A549 treated with RU486 at 1 μM for 4 hours (cell line): ENCODE measurements at places on chromosomes 1 and 21. TPM values are rescaled to one million over a fixed set of nuclear protein-coding genes. Genes with fewer than 3 reads are reported as not detected.

KCNN3 gene
- 0.02 to 0.08 TPM (median 0.06 TPM) in 5 replicates for total RNA-seq

NR0B2 gene
- total RNA-seq, result not detected in 5 replicates

CCDC185 gene
- 0.06 to 0.14 TPM (median 0.14 TPM) in 3 of 5 replicates, not detected in the others for total RNA-seq

AADACL4 gene
- total RNA-seq, result not detected in 5 replicates

SLC35F3 gene
- 4.1 to 5.3 TPM (median 5.1 TPM) in 5 replicates for total RNA-seq

ACOT11 gene
- 1.8 to 2.6 TPM (median 1.9 TPM) in 5 replicates for total RNA-seq

TMOD4 gene
- total RNA-seq, result 0.29 TPM in 1 of 5 replicates, not detected in the others

CD164L2 gene
- total RNA-seq, result not detected in 5 replicates

PBX1 gene
- total RNA-seq, result 19.3 to 24.7 TPM (median 23.8 TPM) in 5 replicates

PGLYRP3 gene
- not detected in 5 replicates for total RNA-seq

NR1I3 gene
- not detected in 5 replicates for total RNA-seq

B3GALT5 gene
- 0.15 to 0.29 TPM (median 0.23 TPM) in 5 replicates for total RNA-seq

SPRR3 gene
- not detected in 5 replicates for total RNA-seq

NHLH1 gene
- total RNA-seq, result 0.34 to 0.70 TPM (median 0.42 TPM) in 5 replicates

TDRD5 gene
- total RNA-seq, result 0.03 to 0.09 TPM (median 0.05 TPM) in 3 of 5 replicates, not detected in the others

ACKR1 gene
- total RNA-seq, result not detected in 5 replicates

ZYG11A gene
- total RNA-seq, result 1.5 to 2.6 TPM (median 2.5 TPM) in 5 replicates

SERTAD4 gene
- 0.63 to 1.5 TPM (median 0.89 TPM) in 5 replicates for total RNA-seq

SHISAL2A gene
- not detected in 5 replicates for total RNA-seq

GJA9 gene
- total RNA-seq, result not detected in 5 replicates

PLA2G5 gene
- total RNA-seq, result not detected in 5 replicates

LCE3E gene
- 0.30 TPM in 1 of 5 replicates, not detected in the others for total RNA-seq

TTC3 gene
- 20.3 to 44.6 TPM (median 31.3 TPM) in 5 replicates for total RNA-seq

U2AF1 gene
- total RNA-seq, result 49.4 to 101 TPM (median 63.1 TPM) in 5 replicates

TRNAU1AP gene
- total RNA-seq, result 19.5 to 23.8 TPM (median 22.9 TPM) in 5 replicates

CHRNB2 gene
- total RNA-seq, result 0.27 to 0.48 TPM (median 0.37 TPM) in 5 replicates

UBASH3A gene
- total RNA-seq, result 0.08 to 0.33 TPM (median 0.09 TPM) in 5 replicates

RAB42 gene
- 1.9 to 2.3 TPM (median 2.2 TPM) in 5 replicates for total RNA-seq

C1orf116 gene
- total RNA-seq, result 3.1 to 4.5 TPM (median 3.7 TPM) in 5 replicates

MAP7D1 gene
- total RNA-seq, result 109 to 154 TPM (median 121 TPM) in 5 replicates
